ENCODE measurements at places on chromosomes 6 and 20.
A peak's percentile ranks its signal among the peaks of the same experiment; 100 is the strongest.

- DNase-seq, result no peak
Measured at GRCh38 chr6:106475284-106475683, 114.8 kb downstream of the CRYBG1 start.

GRCh38 chr6:88339761-88340160 is 173.6 kb upstream of the CNR1 start:
- DNase-seq, result no peak

- no peak for DNase-seq
Measured at GRCh38 chr20:57616143-57616951, 3.9 kb downstream of the ZBP1 start.

GRCh38 chr20:59935457-59936185 is 2.2 kb upstream of the SYCP2 start:
- DNase-seq, result no peak

DNA sequence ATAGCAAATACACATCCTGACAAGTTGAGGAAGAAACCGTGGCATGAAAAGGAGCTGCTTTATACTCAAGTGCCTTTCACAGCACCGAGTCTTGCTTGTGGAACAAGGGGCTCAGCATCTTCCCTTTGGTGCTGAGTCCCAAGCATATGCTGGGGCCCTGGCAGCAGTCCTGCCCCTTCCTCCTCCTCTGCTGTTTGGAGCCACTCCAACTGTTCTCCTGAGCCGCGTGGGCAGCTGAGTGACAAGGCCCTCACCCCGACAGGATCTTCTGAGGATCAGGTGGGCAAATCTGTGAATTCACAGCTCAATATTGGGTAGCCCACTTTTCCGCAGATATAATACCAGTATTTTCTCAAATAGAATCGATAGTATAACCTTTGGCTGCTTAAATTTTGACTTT is 24.7 kb downstream of the DACT2 start:
- DNase-seq, result no peak

DNA sequence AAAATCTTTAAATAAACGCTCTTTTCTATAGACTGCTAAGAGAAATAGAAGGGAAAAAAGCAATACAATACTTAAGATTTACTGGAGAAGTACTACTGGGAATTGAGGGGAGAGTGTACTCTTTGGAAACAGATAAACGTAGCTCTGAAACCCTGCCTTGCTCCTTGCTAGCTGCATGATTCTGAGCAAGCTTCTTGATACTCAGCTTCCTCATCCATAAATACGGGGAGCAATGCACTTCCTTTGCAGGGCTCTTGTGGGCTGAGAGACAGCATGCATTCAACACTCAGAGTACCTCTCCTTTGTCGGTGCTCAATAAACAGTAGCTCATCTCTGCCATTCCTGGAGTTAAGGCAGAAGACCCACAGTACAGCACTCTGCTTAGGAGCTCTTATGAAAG is 159.7 kb downstream of the BTBD9 start:
- DNase-seq, result no peak

GRCh38 chr6:142685852-142686506 is 259.0 kb downstream of the HIVEP2 start:
- DNase-seq, result no peak

DNA sequence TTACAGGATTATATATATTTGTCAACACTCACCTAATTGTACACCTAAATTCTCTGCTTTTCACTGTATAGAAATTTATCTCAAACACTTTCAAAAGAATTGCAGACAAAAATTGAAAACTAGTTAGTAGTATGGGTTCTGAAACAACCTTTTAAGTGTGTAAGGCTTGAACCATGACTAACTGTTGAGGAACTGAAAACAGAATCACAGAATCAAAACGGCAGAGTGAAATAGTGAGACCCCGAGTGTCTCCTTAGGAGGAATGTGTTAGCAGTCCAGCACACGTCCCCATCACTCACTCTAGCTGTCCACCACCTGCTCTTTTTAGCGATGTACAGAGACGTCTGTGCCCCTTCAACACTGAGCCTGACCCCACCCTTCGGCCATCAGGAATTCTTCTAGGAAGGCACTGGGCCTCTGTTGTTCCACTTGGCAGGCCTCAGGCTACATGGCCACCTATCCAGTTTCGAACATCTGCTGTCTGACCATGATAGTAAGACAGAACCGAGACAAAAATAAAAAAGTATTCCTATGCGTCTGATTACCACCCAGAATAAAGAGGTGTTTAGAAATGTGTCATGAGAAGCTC is 227.4 kb downstream of the C6orf118 start:
- DNase-seq, result no peak

DNA sequence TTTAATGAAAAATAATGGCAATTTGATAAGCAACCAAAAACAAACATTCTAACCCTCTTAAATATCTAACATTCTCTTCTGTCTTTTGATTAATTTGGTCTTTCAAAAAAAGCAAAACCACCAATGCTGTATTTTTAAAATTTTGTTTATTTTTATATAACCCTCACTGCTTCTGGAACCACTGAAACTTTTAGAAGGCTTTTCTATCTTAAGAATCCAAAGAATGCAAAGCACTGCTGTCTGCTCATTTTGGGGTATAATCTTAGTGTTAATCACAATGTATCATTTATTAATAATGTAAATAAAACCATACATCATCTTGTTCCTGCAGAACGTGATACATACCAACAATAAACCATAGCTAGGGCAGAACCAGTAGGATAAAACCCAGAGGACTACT is 14.0 kb downstream of the STK38 start:
- DNase-seq, result no peak

GRCh38 chr6:156752666-156753301 is 24.4 kb upstream of the ARID1B start:
- no peak for DNase-seq

- no peak for DNase-seq
Measured at GRCh38 chr6:52598123-52598823, 21.4 kb upstream of the TRAM2 start.

- DNase-seq, result no peak
Measured at GRCh38 chr6:43436577-43437282, 9.4 kb downstream of the ABCC10 start.

DNA sequence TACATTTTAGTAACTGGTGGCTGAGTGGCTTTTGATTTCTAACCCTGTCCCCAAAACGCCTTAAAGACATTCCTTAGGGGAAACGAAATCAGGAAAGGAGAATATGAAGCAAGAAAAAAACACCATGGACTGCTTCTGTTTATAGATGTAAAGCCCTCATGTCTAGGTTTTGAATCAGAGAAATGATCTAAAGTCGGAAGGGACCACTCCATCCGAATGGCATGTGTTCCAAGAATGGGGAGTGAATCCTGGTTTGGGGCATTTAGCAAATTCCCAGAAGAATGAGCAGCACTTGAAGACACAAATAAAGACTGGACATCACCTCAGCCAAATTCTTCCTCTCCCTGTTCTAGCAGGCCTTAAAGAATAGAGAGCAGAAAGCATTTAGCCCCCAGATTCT is 65.6 kb downstream of the CAP2 start:
- DNase-seq, result no peak

- no peak for DNase-seq
Measured at GRCh38 chr6:21143645-21144044, 449.9 kb upstream of the SOX4 start.

- no peak for DNase-seq
Measured at GRCh38 chr6:106750142-106750918, 121.0 kb downstream of the QRSL1 start.

DNA sequence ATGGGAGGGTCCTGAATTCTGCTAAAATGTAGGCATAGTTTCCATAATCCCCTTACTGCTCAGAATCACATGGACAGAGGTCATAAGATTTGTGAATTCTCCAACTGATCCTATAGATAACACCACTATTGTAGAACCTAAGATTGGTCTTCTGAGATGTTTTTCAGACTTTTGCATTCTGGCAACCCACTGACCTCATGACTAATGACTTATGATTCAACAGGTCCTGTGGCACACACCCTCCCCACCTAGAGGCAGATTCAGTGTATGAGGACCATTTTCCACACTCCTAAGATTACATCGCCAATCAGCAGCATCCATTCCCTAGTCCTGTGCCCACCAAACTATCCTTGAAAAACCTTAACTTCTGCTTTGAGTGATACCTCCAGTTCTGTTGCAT is 207.2 kb downstream of the BTBD9 start:
- no peak for DNase-seq

GRCh38 chr6:12577124-12577850 is 139.3 kb upstream of the PHACTR1 start:
- no peak for DNase-seq

- DNase-seq, result no peak
Measured at GRCh38 chr20:11965602-11966001, 47.9 kb downstream of the BTBD3 start.

DNA sequence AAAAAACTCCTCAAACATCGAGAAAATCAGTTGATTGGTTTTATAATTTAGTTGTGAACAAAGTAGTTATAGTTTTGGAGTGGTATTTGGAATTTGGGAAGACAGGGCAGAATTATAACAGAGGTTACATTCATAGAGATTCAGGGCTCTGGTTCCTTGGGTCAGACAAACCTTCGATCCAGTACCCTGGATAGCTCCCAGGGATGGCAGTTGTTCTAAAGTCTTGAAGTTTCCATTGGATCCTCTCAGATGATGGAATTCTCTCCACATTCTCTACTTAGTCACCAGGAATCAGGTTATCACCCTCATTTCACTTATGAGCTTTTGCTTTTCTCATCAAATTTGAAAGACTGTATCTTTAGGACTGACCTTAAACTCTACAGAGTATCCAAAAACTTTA is 285.1 kb downstream of the CENPW start:
- DNase-seq, result no peak

- DNase-seq, result no peak
Measured at GRCh38 chr6:53101006-53101405, 35.8 kb downstream of the FBXO9 start.

GRCh38 chr6:137102851-137103492 is 58.2 kb upstream of the IL20RA start:
- DNase-seq, result no peak

DNA sequence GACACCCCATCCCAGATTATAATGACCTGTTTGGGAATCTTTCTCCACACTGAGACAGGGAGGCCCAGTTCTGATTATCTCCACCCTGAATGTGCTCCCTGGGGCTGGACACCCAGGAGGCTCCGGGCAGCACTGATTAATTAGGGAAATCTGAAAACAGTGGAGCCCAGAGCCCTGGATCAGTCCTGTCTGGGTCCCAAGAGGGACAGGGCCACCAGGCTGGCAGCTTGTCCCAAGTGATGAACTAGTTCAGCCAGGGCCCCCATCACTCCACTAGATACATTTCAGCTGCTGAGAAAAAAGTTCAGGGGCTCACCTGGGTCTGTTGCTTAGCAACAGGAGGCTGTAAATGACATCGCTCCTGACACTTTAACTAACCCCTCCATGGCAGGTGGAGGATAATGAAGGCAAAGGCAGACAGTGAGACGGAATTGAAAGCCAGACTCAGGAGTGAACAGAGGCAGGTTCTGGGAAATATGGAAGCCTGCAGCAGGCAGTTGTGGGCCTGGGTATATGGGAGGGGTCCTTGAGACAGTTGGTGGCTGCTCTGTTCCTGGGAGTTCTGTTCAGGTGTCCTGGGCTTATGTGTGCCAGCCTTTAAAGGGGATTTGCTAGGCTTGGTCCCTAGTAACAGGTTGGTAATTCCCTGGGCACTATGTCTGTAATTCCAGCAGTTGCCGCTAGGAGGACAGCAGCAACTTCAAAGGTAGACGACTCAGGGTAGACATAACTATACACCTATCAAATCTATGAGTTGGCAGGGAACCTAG is 78.3 kb upstream of the CTNNBL1 start:
- no peak for DNase-seq

- DNase-seq, result no peak
Measured at GRCh38 chr6:103367212-103367611, 1492.5 kb downstream of the HACE1 start.

GRCh38 chr6:31797588-31797987 is 2.0 kb upstream of the VARS1 start:
- no peak for DNase-seq

GRCh38 chr20:50317609-50318008 is 127.0 kb downstream of the CEBPB start:
- no peak for DNase-seq

DNA sequence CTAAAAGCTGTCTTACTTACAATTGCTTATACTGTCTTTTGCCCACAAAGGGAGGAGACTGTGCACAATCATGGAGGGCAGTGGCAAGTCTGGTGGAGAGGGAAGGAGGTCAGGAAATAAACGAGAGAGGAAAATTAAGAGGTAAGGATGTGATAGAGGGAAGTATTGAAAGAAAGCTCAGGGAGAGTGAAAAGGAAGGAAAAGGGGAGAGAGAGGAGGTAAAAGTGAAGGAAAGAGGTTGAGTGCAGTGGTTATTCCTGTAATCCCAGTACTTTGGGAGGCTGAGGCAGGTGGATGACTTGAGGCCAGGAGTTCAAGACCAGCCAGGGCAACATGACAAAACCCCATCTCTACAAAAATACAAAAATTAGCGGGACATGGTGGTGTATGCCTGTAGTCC is 82.7 kb upstream of the EPB41L1 start:
- DNase-seq, result no peak

GRCh38 chr6:125797886-125798444 is 7.2 kb downstream of the NCOA7 start:
- no peak for DNase-seq

- DNase-seq, result peak; percentile 84
Measured at GRCh38 chr20:4592316-4593148, 129.2 kb upstream of the PRND start.

DNA sequence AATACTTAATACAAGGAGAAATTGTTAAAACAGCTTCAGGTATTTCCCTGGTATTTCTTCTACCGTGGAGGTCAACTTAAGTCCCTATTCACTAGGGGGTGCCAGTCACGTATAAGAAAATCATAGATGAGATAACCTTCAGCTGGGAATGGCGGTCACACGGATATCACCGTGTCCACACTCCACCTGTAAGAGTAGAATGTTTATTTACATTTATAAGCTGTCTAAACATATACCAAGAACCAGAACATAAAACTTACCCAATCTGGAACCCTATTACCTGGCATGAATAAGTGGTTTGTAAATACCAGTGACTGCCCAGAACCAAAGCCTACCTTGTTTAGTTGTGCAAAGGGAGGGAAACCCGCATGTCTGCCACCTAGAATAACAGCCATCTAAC is 1.9 kb upstream of the ELOVL4 start:
- DNase-seq, result no peak

DNA sequence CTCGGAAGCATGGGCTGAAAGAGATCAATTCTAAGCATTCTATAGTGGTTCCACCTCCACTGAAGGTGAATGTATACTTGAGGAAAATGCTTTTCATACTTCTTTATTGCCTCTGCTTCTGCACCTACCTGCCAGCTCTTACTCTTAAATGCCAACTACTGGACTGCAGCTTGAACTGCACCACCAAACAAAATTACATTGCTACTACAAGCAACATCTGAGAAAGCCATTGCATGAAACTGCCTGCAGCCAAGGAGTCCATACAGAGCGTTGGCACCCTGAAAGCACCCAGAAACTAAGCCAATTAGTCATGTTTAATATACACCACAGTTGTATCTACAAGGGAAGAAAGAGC is 440.9 kb downstream of the BTBD3 start:
- no peak for DNase-seq

GRCh38 chr6:39452306-39453145 is 130.0 kb upstream of the KCNK16 start:
- DNase-seq, result no peak

- DNase-seq, result no peak
Measured at GRCh38 chr6:112307707-112308106, 39.4 kb upstream of the RFPL4B start.

Data from activated naive CD8-positive, alpha-beta T cell treated with anti-CD3 and anti-CD28 coated beads, Interleukin-2, amount 10 ng/mL, durations not matched to agents 7 days and 5 days (primary cell).